Left renal pelvis (tissue), 4 donors: ENCODE measurements at places on chromosomes 12 and 14. TPM values are rescaled to one million over a fixed set of nuclear protein-coding genes. Genes with fewer than 3 reads are reported as not detected.

- DNase-seq = no peak
Measured at GRCh38 chr12:91562476-91562875, 379.9 kb upstream of the DCN start.

GRCh38 chr12:118357257-118358007 is 15.3 kb downstream of the TAOK3 start:
- no peak for DNase-seq

DNA sequence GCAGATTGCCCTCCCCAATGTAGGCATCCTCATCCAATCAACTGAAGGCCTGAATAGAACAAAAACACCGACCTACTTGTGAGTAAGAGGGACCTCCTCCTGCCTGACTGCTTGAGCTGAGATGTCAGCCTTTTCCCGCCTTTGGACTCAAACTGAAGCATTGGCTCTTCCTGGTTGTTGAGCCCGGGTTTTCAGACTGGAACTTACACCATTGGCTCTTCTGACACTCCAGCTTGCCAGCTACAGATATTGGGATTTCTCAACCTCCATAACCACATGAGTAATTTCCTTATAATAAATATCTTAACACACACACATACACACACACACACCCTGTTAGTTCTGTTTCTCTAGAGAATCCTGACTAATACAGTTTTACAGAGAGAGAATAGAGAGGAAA is 173.4 kb upstream of the NTF3 start:
- no peak for DNase-seq

The DEPDC4 gene
- 6.4 TPM for polyA plus RNA-seq

- DNase-seq = no peak
Measured at GRCh38 chr12:43362910-43363694, 188.9 kb downstream of the ADAMTS20 start.

The KRT3 gene
- polyA plus RNA-seq = not detected

- no peak for DNase-seq
Measured at GRCh38 chr12:98385641-98386040, 129.7 kb upstream of the TMPO start.

The GALNT9 gene
- 10.4 TPM for polyA plus RNA-seq

DNA sequence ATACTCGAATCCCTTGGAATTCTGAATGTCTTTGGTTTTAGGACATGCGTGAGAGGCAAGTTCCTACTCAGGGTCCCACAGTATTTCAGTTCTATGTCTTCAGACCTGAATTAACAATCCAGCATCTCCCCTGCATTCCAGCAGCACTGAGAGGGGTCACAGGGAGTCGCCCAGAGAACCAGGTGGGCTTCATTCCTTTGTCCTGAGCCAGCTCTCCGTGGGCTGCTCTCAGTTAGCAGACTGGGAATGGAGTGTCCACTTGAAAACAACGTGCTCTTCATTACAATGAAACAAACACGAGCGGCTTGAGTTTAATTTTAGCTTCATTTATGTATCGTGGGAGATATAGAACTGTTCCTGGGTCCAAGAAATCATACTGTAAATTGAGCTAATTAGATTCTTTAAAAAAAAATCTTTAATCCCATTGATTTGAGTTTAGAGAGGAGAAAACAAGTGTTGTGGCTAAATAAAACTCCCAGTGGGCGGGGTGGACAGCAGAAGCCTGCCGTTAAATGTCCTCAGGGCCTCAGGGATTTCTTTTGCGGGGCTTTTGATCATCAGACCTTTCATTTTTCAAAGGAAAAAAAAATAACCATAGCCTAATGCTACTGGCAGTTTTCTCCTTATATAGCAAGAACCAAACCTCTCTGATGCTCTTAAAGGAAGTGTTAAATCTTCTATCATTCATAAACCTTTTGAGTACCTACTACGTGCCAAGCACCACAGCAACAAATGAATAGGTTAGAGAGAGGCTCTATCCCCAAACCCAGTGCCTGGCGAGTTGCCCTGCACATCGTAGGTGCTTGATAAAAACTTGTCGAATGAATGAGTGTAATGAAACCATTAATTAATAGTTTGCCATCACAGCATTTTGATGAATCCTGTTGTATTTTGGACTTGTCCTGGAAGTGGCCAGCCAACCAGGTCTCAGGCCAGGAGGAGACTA is 140.4 kb downstream of the CHST11 start:
- DNase-seq = no peak

GRCh38 chr14:77808250-77808649 is 8.3 kb downstream of the ADCK1 start:
- no peak for DNase-seq

DNA sequence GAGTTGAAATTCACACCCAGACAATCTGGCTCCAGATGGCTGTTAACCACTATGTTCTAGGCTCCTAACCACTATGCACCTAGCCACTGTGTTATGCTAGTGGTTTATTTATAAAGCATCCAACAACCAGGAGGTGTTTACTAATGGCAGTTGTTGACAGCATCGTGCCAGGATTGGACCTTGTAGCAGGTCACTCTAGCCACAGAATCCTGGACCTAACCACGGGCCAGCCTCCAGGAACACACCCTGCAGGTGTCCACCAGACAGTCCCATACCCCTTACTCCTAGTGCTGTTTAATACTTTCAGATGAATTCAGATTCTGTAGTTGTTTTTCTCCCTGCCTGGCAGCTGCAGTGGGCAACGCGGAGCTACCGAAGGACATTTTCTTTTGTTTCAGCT is 109.4 kb upstream of the MYL2 start:
- no peak for DNase-seq

The P2RX7 gene
- 0.63 TPM for polyA plus RNA-seq

DNA sequence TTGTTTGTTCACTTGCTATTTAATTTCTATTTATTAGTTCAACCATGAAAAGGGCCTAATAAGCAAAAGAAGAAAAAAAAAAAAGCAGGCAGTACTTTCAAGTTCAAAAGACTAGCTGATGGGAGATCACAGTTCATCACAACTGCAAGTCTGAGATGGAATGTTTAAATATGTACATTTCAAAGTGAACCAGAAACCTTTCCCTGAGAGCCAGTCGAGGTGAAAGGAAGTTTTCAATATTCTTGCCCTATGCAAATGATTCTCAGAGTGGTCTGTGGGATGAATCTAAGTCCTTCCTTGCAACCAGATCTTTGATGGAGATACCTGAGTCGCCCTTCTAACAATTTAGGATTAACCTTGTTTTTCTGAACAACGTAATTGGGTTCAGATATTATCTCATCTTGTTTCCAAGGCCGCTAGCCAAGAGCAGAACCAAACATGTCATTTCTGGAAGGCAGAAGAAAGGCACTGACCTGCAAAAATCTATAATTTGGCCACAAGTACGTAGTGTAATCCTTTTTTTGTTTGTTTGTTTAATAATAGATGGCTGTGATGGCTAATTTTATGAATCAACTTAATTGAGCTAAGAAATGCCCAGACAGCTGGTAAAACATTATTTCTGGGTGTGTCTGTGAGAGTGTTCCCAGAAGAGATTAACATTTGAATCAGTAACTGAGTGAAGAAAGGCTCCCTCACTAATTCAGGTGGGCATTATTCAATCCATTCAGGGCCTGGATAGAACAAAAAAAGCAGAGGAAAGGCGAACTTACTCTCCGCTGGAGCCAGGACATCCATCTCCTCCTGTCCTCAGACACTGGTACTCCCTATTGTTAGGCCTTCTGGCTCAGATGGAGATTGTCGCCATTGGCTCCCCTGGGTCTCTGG is 171.1 kb upstream of the TMPO start:
- no peak for DNase-seq

- DNase-seq = no peak
Measured at GRCh38 chr12:15721316-15722115, 67.7 kb downstream of the EPS8 start.

DNA sequence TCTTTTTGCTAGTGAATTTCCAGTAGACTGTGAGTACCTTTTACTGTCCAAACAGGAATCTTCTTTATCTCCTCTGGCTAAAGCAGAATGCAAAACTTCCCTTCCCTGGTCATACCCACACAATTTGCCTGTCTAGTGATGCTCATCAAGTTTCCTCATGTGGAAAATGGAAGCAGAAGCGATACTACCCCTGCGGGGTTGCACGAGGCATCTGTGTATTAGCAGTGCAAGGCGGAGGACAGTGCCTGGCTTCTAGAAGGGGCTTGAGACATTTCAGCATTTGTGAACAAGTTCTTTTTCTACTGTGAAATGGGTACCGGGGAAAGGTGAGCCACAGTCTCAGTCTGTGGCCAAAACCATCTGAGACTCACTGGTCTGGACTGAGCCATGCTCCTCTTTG is 340.9 kb downstream of the AACS start:
- no peak for DNase-seq

The ABCB9 gene
- polyA plus RNA-seq = 9.8 TPM

The TAS2R43 gene
- polyA plus RNA-seq = 0.60 TPM

DNA sequence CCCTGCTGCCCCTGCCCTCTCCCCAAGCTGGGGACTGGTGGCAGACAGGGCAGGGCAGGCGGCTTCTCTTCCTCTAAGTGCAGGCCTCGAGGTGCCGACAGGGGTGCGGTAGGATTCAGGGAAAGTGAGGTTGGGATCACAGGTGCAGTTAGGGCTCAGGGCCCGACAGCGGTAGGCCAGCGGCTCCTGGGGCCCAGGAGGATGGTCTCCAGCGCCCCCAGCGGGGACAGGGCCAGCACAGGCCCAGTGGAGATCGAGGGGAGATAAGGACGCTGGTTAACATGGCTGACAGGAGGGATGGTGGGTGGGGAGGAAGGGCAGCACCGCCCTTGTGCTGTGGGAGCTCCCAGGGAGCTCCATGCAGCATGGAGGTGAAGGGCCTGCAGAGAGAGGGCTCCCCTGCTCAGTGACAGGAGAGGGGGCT is 935 bp upstream of the CRIP1 start:
- DNase-seq = no peak

The OR6C75 gene
- not detected for polyA plus RNA-seq

The WASHC4 gene
- 43.2 TPM for polyA plus RNA-seq

DNA sequence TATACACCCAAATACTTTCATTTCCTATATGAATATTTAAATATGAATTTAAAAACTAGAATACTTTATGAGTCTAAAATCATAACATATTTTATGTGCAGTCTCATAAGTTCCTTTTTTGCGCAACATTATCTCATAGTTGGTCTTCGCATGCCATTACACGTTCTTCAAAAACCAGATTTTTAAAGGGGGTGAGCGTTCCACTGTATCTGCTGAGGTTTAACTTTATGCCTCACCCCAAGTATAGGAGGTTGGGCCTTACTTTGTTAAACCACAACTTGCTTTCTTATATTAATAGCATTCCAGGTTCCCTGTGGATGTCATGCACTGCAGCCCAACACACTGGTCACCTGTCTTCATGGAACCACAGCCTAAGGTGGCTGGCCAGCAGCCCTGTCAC is 118.6 kb downstream of the APAF1 start:
- no peak for DNase-seq

The RNASE7 gene
- polyA plus RNA-seq = 0.63 TPM

DNA sequence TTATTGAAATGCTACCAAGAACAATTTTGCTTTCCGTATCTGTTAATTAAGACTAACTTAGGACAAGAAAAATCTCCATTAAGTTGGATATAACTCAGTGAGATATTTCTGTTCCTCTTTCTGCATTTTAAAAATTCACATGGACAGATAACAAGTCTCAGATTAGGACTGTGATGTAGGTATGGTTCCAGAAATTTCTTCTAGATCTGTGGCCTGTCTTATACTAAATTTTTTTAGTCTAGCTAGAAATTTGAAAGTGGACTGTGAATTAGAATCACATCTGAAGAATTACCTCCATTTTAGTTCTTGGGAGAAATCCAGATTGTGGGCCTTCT is 41.6 kb downstream of the USP15 start:
- DNase-seq = no peak

GRCh38 chr14:36751920-36752319 is 90.3 kb downstream of the PAX9 start:
- DNase-seq = no peak

The HSP90AA1 gene
- polyA plus RNA-seq = 793 TPM

The CLEC6A gene
- not detected for polyA plus RNA-seq

DNA sequence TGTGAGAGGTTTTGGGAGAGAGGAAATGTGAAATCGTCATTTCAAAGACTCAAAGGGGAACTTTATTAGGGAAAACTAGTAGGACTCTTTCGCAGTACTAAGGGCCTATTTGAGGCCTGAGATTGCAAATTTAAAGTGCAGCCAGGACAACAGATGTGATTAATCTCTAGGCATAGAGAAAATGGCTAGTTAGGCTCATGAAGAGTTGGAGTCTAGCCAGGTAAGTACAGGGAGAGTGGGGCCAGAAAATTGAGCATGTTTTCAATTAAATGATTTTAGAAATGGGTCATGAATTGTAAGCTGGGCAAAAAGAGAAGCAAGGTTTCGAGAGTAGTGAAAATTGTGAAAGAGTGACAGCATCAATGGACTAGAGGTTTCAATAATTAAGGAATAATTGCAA is 91.9 kb upstream of the LMNTD1 start:
- no peak for DNase-seq
